Thymus (tissue), 14 donors: ENCODE measurements at places on chromosomes 7 and 10. TPM values are rescaled to one million over a fixed set of nuclear protein-coding genes. Genes with fewer than 3 reads are reported as not detected.
A peak's percentile ranks its signal among the peaks of the same experiment; 100 is the strongest.

- DNase-seq, result no peak
These were observed 56.3 kb downstream of the PRKAG2 start for GRCh38 chr7:151820491-151821105.

PLPP4 gene
- total RNA-seq, result 0.14 TPM

GRCh38 chr10:58757352-58758065 lies 244.8 kb downstream of the BICC1 start:
- no peak for DNase-seq

DNA sequence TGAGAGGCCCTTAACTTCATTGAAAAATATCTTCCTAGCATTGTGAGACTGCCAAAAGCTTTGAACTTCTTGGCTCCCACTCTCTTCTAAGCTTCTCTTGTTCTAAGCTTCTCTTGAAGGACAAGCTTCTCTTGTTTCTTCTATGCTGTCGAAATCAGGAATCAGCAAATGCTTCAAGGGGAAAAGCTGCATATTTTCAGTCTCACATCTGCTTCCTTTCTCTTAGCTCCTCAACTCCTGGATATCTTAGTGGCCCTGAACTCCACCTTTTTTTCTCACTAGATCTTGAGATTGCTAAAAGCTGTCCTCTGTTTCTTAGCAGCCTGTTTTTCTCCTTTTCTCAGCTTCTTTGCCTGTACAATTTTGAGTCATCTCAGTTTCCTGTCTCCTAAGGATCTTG lies 73.0 kb downstream of the NEUROD6 start:
- DNase-seq, result no peak

- no peak for DNase-seq
These were observed 58.8 kb upstream of the AQP1 start for GRCh38 chr7:30852744-30853288.

DNA sequence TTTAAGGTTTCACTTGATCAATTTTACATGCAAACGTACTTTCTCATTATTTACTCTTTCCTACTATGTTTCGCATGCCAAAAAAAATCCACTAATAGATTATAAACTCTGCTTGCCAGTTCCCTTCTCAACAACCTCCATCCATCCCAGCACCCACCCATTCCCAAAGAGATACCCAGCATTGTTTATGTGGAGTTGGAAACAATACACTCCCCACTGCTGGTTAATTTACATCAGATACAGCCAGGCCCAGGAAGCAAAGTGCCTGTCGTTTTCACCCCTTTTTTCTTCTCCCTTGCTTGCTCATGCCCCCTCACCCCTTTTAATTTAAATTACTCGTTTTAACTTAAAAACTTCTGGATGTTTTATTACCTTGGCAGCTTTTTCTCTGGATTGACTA lies 59.9 kb downstream of the HIBADH start:
- no peak for DNase-seq

NEUROG3 gene
- total RNA-seq, result not detected

DNA sequence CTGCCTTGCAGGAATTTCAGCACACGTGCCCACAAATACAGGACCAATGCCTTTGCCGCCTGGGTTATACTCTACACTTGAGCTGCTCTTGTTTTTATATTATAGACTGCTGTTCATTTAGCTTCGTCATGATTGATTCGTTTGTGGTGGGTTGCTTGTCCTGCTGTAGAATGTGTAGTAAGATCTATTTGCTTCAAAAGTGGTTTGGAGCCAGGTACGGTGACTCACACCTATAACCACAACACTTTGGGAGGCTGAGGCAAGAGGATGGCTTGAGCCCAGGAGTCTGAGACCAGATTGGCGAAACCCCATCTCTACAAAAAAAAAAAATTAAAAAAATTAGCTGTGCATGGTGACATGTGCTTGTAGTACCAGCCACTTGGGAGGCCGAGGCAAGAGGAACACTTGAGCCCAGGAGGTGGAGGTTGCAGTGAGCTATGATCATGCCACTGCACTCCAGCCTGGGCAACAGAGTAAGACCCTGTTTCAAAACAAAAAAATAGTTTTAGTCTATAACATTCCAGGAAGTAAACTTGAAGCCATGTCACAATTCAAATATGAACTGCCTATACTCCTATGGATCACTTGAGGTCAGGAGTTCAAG lies 9.0 kb upstream of the RHBDD2 start:
- DNase-seq, result no peak

DNA sequence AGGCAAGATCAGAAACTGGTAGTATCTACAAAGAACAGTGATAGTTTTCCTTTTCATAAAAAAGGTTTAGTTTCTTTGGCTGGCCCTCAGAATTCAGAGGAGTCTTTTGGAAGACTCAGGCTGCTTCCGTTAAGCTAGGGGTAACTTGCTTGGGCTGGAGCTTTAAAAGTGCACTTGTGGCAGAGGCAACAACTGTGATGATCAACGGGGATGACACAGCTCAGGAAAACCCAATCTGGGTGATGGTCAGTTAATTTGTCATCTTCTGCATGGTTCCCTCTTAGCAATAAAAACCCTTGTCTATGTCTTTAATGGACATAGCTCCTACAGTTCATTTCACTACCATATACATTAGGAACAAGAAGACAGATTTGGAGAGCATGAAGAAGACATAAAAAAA lies 46.7 kb downstream of the SGMS1 start:
- no peak for DNase-seq

GRCh38 chr7:156680281-156680680 lies 39.7 kb downstream of the RNF32 start:
- DNase-seq, result no peak

MSMB gene
- 1.1 TPM for total RNA-seq

- DNase-seq, result no peak
These were observed 2.4 kb upstream of the PPP1R9A start for GRCh38 chr7:94904982-94905381.

- DNase-seq, result no peak
These were observed 8.0 kb upstream of the SHH start for GRCh38 chr7:155820246-155820645.

GRCh38 chr7:11623093-11623678 lies 208.8 kb downstream of the THSD7A start:
- no peak for DNase-seq

- no peak for DNase-seq
These were observed 149.8 kb upstream of the WNT16 start for GRCh38 chr7:121178869-121179497.

DNA sequence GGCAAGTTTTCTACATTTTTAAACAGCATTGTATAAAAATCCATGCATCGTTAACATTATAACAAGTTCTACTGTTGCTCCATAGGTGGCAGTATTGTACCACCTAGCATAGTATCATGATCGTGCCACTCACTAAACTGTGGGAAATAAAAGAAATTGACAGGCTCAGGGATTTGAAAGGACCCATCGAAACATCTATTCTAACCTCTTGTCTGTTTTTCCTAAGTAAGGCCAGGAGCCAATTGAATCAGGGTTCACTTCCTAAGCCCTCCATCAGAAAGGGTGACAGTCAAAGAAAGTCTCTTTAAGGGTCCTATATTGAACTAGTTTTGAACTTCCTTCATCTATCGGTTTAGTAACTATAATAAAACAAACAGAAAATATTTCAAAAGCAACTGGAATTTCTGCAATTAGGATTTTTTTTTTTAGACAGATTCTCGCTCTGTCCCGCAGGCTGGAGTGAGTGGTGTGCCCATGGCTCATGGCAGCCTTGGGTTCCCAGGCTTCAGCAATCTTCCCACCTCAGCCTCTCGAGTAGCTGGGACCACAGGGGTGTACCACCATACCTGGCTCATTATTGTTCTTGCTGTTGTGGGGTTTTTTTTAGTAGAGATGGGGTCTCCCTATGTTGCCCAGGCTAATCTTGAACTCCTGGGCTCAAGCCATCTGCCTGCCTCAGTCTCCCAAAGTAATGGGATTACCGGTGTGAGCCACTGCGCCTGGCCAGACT lies 9.4 kb downstream of the HACD1 start:
- peak; percentile 45 for DNase-seq

- no peak for DNase-seq
These were observed 51.9 kb upstream of the PTN start for GRCh38 chr7:137395420-137395819.

GRCh38 chr10:92897916-92898315 lies 49.6 kb downstream of the EXOC6 start:
- no peak for DNase-seq

- DNase-seq, result no peak
These were observed 182.3 kb upstream of the ADCY1 start for GRCh38 chr7:45391618-45392451.

LBX1 gene
- not detected for total RNA-seq

PON3 gene
- total RNA-seq, result 3.2 TPM

- no peak for DNase-seq
These were observed 296.7 kb upstream of the KLF6 start for GRCh38 chr10:4081685-4082111.

CALML3 gene
- total RNA-seq, result 144 TPM

GRCh38 chr7:70036695-70037094 lies 438.4 kb downstream of the AUTS2 start:
- no peak for DNase-seq

DNA sequence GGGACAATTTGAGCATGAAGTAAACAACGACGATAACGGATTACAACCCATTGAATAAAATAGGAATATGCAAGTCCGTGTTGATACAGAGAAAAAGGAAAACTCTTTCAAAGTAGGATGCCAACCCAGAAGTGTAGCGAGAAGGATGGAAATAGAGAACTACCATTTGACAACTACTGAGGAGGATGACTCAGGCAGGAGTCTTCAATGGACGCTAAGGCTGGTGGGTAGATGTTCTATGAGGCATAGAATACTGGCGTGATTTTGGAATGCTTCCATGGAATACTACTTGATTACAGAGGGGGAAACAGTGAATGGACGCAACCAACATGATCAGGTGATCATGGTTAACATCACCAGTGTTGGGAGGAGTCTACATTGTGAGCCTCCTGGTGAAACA lies 828 bp upstream of the CFAP70 start:
- no peak for DNase-seq

DNA sequence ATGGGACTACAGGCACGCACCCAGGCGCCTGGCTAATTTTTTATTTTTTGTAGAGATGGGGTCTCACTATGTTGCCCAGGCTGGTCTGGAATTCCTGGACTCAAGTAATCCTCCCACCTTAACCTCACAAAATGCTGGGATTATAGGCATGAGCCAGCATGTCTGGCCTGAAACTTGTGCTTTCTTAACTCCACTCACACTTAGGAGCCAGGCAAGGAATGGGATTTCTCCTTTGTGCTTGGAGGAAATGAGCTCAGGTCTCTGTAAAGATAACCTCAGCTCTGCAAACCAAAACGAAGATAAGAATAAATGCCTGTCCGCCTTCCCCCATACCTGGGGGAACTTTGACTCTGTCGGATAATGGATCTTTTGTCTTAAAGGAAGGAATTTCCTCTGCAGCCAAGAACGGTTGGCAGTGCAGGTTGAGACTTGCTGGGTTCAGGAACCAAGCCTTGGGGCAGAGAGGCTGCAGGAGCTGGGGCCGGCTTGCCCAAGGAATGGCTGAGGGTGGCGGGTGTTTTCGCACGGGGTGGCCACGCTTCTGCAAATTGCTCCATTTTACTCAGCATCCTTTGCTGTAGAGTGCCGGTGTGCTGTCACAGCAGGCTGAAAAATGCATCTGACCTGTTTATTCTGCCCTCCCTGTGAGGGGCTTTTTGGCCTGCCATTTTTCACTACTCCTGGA lies 174.2 kb downstream of the KIAA1217 start:
- DNase-seq, result no peak

GRCh38 chr10:131079314-131079713 lies 232.2 kb downstream of the TCERG1L start:
- no peak for DNase-seq

SYPL1 gene
- total RNA-seq, result 22.4 TPM

DNA sequence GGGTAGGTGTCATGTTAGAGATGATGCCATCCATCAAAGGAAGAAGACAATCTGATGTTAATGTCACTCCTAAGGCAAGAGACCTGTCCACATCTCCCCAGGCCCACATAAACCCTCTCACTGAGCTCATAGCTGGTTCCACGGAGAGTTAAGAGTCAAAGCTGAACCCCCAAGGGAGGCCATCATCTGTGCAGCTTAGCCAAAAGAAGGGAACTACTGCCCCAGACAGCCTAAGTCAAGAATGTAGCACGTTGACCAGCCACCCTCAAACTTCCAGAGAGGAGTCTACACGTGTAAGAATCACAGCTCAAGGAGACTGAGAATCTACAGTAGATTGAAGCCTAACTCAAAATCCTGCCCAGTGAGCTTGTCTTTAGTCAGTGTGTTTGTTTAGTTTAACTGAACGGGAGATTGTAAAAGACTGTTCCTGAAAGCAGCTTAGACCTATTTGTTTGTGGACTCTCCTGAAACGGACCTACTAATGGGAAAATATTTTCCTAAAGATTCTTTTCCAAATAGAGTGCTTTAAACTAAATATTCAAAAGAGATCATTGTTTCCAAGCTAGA lies 192.7 kb upstream of the NFE2L3 start:
- DNase-seq, result no peak

DNA sequence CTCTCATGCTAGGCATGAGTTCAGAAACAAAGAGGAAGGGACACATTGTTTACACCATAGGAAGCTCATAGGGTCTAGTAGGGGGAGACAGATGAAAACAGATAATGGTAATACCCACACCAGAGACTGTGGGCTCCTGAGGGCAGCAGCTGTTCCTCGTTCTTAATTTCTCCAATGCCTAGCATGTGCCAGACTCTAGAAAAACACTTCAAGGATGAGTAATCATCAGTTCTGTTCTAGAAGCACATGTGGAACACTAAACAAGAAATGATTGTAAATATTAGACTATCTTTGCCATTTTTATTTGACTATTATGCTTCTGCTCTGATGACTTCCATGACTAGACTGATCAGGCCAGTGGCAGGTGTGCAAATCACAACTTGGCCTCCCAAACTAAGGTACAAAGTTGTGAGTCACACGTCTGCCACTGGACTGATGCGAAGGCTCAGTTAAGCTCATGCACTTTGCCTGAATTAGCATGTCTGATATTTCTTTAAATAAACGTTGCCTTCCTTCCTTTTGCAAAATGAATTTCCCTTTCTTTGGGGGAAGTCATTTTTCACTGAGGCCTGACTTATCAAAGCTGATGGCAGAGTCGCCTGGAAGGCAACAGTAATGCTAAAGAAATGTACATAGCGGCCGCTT lies 89.2 kb upstream of the FGL2 start:
- no peak for DNase-seq

DNA sequence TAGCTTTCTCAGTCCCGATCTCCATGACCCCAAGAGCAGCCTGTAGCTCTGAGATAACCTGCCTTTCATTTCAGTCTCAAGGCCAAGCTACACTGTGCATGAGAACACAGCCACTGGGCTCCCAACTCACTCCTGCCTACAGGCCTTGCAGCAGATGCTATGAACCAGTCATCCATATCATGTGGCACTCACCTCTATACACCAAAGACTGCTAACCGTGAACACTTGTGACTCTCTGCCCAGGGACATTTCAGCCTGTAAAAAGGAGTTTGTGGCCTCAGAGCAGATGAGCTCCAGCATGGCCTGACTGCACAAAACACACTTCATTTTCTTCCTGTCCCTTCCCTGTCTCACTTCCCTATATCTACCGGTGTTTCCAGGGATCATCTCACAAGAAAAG lies 56.9 kb upstream of the NPY start:
- no peak for DNase-seq
